Liver (tissue), 10 donors: ENCODE measurements at places on chromosomes 3 and 15. TPM values are rescaled to one million over a fixed set of nuclear protein-coding genes. Genes with fewer than 3 reads are reported as not detected.

GRCh38 chr3:89116476-89116875, 9.1 kb downstream of the EPHA3 start:
- H3K4me1 ChIP-seq = peaks cover 2% of the 10 kb centered on the region
- no peak overlapping the region for H3K4me3 ChIP-seq
- no peak for DNase-seq
- H3K27ac ChIP-seq = no peak overlapping the region
- no peaks in the 10 kb centered on the region for H3K36me3 ChIP-seq
- H3K27me3 ChIP-seq = peaks cover 6% of the 10 kb centered on the region

- no peak overlapping the region for H3K27ac ChIP-seq
- H3K4me1 ChIP-seq = no peaks in the 10 kb centered on the region
- H3K27me3 ChIP-seq = no peaks in the 10 kb centered on the region
- no peak for DNase-seq
These were observed 311.9 kb downstream of the PLOD2 start for GRCh38 chr3:145849115-145849514.

Gene FOXL2
- total RNA-seq = not detected

Gene CPLX3
- total RNA-seq = not detected

Gene ALDH1L1
- 46.7 TPM for total RNA-seq
